HuH-7 (cell line): ENCODE measurements at places on chromosomes 1 and 21.

DNA sequence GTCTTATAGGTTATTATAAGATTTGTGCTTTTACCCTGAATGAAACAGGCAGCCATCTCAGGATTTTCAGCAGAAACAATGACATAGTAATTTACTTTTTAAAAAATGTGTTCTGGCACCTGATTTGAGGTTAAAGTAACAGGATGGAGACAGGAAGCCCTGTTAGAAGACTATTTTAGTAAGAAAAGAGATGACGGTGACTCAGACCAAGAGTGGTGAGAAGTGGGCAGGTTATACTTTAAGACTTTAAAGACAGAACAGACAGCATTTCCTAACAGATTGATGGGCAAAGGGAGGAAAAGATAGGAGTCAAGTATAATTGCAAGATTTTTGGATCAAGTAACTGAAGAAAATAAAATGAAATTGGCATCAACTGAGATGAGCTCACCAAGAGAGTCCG, 436.8 kb upstream of the NR5A2 start:
- DNase-seq = no peak

DNA sequence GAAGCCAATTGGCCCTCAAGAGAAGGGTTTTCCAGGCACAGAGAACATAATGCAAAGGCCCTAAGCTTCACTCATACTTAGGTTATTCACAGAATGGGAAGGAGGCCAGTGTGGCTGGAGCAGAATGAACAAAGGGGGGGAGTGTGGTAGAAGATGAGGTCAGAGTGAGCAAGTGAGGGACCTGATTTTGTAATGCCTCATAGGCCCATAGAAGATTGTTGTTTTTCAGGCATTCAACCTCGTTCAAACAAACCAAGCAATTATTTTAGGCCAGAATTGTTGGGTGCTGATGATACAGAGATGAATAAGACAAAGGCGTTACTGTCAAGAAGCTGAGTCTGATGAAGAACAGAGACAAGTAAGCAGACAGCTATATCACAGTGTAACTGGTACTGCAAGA, 54.5 kb upstream of the RAP1A start:
- no peak for DNase-seq

GRCh38 chr1:234235434-234235881, 137.8 kb upstream of the COA6 start:
- no peak for DNase-seq

- no peak for DNase-seq
Measured at GRCh38 chr1:212595787-212596714, 12.5 kb upstream of the ATF3 start.

DNA sequence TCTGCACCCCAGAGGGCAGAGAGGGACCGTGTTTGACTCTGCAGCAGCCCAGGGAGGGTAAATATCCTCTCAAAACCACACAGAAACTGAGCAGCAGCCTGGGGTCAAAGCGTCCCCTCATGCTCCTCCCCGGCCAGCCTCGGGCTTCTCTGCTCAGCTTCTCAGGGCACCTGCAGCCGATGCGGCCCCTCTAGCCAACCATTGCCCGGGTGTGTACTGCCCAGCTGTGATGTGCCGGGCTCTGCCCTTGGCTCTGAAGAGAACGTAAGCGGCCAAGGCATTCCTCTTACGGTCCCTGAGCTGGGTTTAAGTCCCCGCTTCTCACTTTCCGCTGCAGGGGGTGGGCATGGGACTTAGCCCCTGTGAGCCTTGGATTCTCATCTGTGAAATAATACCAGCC, 5.5 kb downstream of the FAM131C start:
- DNase-seq = no peak

GRCh38 chr21:41438425-41439113, 12.5 kb downstream of the MX1 start:
- DNase-seq = no peak

GRCh38 chr21:33064623-33065390, 5.1 kb upstream of the OLIG1 start:
- DNase-seq = no peak

- no peak for DNase-seq
Measured at GRCh38 chr1:26025517-26025916, 3.9 kb downstream of the EXTL1 start.

- DNase-seq = peak; percentile 26
Measured at GRCh38 chr1:92886886-92887419, 55.1 kb downstream of the RPL5 start.

DNA sequence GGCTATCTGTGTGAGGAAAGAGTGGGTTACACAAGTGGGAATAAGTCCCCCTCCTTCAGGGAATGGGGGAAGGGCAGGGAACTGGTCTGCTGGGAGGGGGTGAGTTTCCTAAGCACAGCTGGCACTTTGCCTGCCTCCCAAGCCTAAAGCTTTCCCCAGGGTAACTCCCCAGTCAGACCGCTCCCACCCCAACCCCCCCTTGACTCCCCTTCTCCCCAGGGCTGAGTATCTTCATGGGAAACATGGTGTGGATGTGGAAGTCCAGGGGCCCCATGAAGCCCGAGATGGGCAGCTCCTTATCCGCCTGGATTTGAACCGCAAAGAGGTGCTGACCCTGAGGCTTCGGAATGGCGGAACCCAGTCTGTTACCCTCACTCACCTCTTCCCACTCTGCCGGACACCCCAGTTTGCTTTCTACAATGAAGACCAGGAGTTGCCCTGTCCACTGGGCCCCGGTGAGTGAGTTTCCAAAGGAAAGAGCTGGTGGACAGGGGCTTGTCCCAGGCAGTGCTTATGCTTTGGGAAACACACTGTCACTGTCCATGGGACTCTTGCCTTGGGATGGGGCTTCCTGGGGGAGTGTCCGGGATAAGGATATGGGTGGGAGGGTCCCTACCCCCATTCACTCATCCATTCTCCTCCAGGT, 14.9 kb downstream of the MOV10 start:
- DNase-seq = no peak

GRCh38 chr1:152981146-152981871, 2.6 kb upstream of the SPRR1A start:
- DNase-seq = no peak

DNA sequence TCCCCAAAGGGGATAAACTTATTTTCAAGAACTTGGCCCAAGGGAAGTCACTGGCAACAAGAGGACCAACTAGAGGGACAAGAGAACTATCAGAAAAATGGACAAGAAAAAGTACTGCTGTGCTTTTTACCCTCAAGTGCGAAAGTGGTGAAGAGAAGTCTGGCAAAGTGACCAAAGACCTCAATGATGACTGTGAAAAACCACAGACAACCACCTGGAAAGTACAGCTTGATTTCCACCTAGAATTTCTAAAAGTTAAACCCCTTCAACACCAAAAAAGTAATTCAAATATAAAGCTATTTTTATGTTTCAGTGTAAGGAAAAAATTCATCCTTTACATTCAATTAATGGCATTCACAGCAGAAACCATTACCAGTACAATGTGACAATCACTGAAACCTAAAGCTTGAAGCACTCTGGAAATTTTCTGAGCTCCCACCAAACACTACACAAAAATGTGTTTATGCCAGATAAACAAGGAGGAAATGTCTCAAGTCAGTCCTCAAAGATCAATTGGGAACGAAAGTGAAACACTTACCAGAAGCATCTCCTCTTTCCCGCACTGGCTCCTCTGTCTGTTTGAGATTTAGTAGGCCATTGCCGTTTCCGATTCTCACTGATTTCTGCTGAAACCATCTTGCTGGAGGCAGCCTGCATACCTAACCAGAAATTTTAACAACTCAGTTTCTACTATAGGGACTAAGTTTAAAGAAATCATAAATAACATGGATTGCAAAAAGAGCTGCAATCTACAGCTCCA, 8.3 kb downstream of the SDE2 start:
- DNase-seq = no peak

- DNase-seq = no peak
Measured at GRCh38 chr1:64841330-64842065, 96.6 kb downstream of the RAVER2 start.

- no peak for DNase-seq
Measured at GRCh38 chr21:44527983-44528633, 11.9 kb downstream of the KRTAP10-1 start.

GRCh38 chr1:231020139-231020601, 19.9 kb downstream of the FAM89A start:
- no peak for DNase-seq

DNA sequence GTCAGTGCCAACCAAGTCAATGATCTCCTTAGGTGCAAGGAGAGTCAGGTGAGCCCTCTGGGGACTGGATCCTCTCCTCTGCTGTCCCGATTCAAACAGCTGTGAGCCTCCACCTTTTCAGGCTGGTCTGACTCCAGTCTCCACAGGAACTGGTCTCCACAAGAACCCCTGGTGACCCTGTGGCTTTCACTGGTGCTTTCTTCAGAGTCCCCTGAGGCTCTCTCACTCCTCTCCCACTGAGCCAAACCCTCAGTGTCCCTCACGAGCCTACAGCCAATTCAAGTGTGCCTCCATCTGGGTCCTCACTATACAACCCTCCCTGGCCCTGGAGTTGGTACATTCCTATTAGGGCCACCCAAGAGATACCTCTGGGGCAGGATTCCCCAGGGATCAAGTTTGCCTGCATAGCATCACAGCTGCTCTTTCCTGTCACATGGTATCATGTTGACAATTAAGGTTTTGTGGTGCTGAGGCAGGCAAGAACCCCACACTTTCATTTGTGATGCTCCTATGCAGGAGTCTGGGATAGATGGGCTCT, 5.2 kb upstream of the NGF start:
- no peak for DNase-seq

- no peak for DNase-seq
Measured at GRCh38 chr1:230356869-230357794, 69.0 kb downstream of the PGBD5 start.

GRCh38 chr1:3548895-3549294, 62.4 kb downstream of the MEGF6 start:
- no peak for DNase-seq

DNA sequence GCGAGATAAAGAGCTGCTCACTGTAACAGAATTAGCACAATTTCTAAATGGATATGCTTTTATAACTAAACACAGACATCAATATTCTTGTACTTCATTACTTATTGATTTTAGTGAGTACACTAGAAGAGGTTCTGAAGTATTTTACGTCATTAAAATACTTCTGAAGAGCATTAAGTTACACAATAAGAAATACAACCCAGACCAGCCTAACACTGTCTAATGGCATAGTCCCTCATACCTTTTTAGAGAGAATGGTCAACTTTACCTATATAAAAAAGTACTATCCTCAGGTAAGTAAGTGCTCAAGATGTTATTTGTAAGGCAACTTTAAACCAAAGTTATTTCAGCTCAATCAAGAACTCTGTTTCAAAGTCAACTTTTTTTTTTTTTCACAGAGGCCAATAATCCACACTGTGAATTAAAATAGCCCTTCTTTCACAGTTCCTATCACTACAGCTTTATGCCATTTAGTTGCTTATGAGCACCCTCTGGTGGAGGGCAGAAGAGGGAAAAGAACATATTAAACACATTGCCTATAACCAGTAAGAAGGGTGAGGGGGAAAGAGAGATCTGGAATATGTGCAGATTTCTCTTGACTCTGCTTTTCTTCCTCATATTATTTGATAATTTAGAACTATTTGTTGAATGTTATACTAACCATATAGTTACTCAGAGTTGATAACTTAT, 182.1 kb upstream of the DMRTA2 start:
- peak; percentile 21 for DNase-seq
